ENCODE measurements at places on chromosomes 3 and 15.

- no peak for DNase-seq
Measured at GRCh38 chr15:99029341-99030144, 22.0 kb upstream of the PGPEP1L start.

DNA sequence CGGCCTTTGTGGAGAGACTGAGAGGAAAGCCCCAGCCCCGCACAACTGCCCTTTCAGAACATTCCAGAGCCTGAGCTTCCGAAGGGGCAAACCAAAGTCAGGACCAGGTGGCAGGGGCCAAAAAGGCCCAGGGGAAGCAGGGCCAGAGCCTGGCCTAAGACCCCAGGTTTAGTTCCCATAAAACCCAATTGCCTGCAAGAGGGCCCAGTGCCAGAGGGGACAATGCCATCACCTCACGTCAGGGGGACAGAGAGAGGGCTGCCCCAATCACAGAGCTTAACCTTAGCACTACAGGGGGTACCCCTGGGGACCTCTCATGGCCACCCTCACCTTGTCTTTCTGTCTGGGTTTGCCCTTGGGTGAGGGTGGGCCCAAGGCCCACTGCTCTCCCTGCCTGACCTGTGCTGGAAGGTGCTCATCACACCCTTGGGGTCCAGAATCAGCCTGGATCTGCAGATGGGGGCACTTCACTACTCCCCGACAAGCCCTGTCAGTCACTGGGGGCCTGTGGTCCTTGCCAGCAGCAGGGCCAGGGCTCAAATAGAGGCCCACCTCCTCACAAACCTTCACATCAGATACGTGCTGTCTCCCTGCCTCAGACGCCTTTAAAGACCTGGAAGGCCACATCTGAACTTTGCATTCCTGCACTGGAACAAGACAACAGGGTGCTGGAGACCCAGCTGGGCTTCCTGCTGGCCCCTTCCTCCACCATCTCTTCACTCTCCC, 3.8 kb downstream of the CALML4 start:
- DNase-seq, result no peak

DNA sequence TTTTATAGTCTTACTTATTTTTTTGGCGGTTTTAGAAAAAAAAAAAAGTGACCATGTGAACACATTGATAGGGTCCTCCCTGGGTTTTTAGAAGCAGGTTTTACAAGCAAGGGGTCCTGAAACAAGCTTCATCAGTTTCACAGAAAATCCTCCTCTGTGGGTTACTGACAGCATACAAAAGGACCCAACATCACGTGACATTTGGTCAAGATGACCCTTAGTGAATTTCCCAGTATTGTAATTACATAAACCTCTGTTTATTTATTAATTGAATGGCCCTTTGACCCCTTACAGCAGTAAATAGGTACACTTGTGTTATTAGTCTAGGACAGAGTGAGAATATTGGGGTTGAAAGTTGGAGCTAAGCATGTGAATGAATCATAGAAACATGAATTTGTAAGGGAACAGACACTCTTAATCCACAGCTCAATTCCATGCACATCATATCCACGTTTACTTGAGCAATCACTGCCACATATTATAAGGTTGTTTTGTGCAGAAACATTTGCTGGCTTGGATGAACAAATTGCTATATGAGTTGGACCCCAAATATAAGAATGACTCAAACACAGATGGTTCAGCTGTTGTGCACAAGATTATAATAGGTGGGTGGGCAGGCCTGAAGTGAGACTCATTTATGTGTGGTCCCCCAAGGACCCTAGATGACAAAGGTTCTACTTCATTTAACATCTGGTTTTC, 137.5 kb downstream of the ZNF385D start:
- no peak for DNase-seq

DNA sequence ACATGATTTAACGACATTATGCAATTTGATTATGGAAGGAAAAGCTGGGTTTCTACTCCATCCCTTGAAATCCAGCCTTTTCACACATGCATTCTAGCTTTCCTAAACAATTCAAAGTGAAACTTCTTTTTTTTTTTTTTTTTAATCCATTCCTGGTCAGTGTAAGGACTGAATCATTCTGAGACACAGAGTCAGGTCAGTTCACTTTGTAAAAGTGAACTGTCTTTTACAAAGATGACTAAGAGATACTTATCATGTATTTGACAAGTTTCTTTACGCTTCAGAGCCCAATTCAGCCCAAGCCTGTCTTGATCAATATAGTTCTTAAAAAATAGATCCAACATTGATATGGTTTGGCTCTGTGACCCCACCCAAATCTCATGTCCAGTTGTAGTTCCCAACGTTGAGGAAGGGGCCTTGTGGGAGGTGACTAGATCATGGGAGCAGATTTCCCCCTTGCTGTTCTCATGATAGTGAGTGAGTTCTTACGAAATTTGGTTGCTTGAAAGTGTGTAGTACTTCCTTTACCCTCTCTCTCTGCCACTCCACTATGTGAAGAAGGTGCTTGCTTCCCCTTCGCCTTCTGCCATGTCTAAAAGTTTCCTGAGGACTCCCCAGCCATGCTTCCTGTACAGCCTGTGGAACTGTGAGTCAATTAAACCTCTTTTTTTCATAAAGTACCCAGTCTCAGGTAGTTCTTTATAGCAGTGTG, 345.6 kb upstream of the THBS1 start:
- no peak for DNase-seq

DNA sequence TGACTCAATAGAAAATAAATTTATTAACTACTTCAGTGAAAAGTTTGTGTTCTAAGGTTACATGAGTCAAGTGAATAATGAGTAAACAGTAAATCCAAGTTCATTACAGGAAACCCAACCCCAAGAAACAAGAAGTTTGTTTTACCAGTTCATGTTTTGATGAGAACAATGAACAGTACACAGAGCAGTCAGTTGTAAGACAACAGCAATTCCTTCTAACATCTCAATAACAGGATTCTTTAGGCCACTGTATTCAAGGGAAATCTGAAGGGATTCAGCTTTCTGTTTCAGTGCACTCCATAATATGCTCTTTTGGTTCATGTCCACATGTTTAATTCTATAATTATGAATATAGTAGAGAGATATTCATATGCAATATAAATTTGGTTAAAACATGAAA, 18.4 kb downstream of the ATR start:
- DNase-seq, result no peak

DNA sequence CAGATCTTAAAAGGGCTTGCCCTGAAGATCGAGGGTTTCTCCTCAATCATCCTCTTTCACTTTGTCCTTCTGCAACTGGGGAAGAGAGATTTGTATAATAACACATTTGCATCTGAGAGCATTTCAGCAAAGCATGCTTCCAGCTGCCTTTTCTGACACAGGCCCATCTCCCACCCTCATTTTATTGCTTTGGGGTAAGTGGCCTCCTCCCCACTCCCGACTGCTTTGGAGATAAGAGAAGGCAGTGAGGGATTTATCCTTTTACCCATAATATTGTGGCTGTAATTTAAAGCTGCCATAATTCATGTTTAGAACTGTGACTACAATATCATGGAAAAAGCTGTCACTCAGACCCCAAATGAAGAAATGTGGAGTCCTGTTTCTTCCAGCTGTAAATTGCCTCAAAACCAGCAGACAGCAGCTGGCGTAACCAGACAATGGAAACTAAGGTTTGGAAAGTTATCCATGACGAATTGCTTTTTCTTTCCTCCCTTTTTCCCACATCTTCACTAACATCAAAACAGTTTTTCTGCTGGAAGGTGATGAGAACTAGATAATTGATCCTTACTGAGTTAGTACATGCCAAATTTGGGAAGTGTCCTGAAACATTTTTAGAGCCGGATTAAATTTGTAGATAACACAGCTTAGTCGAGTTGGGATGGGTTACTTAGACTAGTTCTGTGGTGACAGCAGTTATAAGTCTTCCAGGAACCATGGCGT, 104.2 kb upstream of the PFN2 start:
- DNase-seq, result no peak

- no peak for DNase-seq
Measured at GRCh38 chr3:128285967-128286321, 132.7 kb downstream of the EEFSEC start.

GRCh38 chr3:12695916-12696315, 32.0 kb upstream of the RAF1 start:
- DNase-seq, result no peak

GRCh38 chr3:129521611-129522010, 6.8 kb upstream of the RHO start:
- no peak for DNase-seq

DNA sequence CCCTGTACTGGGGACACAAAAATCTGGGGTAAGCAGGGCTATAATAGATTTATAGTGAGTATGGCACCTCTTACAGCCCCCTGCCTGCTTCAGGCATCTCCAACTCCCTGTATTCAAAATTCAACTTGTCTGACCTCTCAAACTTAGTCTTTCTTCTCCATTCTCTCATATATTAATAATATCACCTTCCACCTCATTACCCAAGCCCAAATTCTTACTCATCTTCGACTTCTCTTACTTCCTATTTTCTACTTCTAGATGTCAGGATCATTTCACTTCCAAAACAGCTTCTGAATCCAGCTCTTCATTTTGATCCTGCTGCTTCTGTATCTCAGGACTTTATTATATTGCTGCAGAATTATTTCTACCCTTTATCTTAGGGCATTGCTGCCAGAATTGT, 290.7 kb downstream of the CHST2 start:
- DNase-seq, result no peak

GRCh38 chr15:63052077-63052841, 9.7 kb downstream of the TPM1 start:
- no peak for DNase-seq

- no peak for DNase-seq
Measured at GRCh38 chr15:74193299-74193718, 9.3 kb downstream of the STRA6 start.

DNA sequence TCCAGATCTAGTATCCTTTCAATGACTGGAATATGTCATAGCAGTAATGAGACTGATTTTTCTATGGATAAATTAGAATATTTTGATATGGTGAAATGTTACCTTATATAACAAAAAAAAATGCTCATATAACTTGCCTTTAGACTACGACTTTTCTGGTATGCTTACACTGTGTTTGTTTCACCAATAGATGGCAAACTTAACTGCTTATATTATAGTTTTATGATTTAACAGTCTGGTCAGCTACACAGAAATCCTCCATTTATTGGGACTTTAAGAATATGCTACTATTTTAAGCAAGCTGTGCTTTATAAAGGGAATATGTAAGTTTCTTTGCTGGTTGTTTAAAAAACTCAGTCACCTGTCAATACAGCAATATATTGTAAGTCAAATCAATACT, 205.6 kb downstream of the VGLL3 start:
- DNase-seq, result no peak

- no peak for DNase-seq
Measured at GRCh38 chr3:192864941-192865340, 52.7 kb downstream of the MB21D2 start.

DNA sequence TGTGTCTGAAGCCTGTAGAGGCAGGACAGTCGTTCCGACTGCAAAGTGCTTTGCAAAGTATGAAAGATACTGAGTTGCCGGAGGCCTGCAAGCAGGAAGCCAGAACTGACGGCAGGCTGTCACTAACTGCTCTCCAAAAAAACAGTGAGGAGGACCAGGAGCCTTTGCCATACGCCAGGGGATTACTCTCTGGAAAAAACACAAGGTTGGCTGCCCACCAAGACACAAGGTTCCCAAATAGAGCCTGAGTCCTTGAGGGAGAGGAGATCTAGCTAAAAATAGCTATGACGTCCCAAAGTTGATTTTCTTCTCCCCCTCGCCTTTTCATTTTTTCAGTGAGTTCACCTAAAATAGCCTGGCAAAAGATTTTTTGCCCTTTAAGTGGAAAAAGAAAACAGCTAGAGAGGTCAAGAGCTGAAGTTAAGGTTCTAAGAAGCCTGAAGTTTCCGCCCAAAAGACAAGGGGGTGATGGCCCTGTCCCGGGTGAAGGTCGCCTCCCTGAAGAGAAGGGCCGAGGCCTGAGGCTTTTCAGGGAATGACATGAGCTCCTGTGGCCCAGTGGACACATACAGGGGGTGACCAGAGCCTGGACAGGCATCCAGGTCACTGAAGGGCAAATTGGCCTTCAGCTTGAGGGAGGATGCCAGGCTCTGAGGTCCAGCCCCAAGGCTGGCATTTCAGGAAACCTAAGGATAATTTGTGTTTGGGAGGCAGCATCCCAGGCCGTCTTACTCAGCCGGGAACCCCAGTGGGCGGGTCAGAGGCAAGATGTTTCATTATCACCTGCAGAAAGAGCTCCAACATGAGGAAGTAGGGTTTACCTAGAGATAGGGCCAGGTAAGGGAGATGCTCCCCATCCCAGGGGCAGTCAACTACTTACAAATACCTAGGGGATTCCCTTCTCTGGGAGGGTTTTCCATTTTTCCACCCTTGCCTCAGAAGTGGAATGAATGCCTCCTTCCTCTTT, 44.9 kb upstream of the DGKG start:
- DNase-seq, result no peak

DNA sequence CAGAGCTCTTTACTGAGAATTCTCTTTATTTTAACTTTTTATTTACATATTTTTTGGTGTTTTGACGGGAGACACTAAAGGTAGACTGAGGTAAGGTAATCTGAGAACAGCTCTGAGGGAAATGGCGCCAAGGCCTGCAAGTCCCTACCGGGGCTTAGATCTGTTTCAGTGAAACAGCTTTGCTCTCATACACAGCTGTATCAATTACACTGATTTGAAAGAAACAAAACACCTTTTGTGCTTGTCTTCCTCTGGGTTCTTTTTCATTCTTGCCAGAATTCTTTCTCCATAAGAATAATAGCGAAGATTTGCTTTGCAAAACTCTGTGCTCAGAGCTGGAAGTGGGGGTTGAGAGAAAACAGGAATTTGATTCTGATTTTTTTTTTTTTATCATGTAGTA, 79.5 kb upstream of the PEX5L start:
- no peak for DNase-seq

- DNase-seq, result no peak
Measured at GRCh38 chr3:168582503-168582902, 486.8 kb upstream of the GOLIM4 start.

GRCh38 chr3:156952011-156952410, 125.9 kb downstream of the LEKR1 start:
- no peak for DNase-seq

- DNase-seq, result no peak
Measured at GRCh38 chr3:139715743-139716360, 38.1 kb upstream of the NMNAT3 start.

GRCh38 chr3:4162096-4162495, 141.1 kb upstream of the SETMAR start:
- no peak for DNase-seq

GRCh38 chr3:44340058-44340395, 1.5 kb downstream of the TCAIM start:
- DNase-seq, result no peak

GRCh38 chr3:187497052-187497451, 128.9 kb downstream of the RTP4 start:
- no peak for DNase-seq

All from stimulated activated CD4-positive, alpha-beta T cell treated with anti-CD3 and anti-CD28 coated beads, Interleukin-15, amount 100 ng/mL, for 1 hour (primary cell).